AG04450 (cell line): ENCODE measurements at places on chromosomes 16 and 17.

GRCh38 chr16:1407753-1408152 is 6.8 kb downstream of the UNKL start:
- no peak for DNase-seq

- DNase-seq: no peak
Observed at GRCh38 chr16:1816396-1817275, 10.0 kb downstream of the HAGH start.

DNA sequence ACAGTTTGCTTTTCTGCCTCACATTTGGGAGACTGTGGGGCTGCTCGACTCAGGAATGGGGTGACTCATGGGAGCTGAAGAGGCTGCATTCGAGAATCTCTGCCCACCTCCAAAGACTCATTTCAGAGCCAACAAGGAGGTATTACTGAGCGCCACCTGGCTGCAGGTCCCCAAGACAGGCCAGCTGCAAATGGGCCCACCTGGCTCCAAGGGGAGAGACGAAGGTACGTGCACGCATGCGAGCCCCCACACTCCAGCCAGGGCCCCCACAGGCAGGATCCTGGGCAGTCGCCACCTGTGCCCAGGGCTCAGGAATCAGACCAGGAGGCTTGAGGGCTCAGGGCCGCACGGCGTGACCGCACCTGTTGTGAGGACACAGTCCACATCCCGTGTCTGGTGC is 6.0 kb downstream of the HAGHL start:
- DNase-seq: no peak

GRCh38 chr17:66704858-66705520 is 129.9 kb upstream of the CACNG5 start:
- no peak for DNase-seq

GRCh38 chr17:53058031-53058430 is 764.7 kb upstream of the KIF2B start:
- no peak for DNase-seq

DNA sequence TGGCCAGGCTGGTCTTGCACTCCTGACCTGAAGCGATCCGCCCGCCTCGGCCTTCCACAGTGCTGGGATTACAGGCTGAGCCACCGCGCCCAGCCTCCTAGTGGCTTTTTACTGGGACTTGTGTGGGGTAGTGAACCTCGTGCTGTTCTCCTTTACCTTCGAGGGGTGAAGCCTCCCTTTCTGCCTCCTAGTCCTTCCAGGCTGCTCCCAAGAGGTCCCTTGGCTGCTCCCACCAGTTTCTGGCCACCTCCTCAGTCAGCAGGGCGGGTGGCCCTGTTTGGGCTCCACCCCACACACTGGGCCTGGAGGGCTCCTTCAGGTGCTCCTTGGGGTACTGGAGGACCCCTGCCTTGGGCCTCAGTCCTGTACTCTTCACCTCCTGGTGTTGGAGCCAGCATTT is 70.9 kb upstream of the ZNF750 start:
- DNase-seq: no peak

DNA sequence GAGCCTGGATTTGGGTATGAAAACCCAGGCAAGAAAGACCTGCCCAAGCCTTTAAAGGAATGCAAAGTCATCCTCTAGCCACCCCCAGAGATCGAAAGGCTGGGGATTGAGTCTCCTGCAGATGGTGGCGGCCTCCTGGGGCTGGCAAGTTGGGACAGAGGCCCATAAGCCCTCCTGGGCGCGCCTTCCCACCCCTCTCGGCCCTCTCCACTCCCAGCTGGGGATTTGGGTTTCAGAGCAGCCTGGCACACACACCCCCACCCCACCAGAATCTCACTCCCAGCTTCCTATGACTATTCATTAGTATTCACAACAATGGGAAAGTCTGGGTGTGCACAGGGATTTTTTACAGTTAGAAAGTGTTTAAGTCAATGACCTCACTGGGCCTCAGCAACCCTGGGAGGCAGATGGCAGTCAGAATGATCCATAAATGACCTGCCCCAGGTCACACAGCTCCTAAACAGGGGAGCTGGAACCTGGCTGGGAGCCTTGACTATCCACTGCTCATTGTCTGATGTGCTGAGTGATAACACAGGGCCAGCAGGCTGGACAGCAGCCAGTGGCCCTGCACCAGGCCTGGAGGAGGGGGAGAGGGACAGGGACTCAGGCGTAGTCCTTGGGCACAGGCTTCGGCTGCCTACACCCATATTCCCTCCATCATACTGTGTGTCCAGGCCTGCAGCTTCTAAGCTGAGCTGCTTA is 12.1 kb downstream of the NHERF1 start:
- no peak for DNase-seq

DNA sequence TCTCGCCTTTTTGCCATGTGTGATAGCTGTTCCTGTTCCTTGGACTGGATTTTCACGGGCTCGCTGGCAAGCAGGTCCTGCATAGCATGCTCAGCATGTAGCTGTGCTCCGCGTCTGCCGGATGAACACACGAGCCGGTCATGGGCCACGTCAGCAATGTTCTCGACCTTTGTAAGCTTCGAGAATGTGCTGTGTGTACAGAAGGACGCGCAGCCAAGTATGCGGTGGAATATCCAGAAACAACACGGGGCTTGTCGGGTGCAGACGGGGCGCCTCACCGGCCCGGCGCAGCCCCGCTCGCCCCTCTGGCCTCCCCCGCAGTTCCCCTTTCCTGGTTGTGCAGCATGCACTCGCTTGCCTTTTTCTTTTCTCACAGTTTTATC is 42.2 kb downstream of the RPTOR start:
- DNase-seq: peak; percentile 74

GRCh38 chr17:33385713-33386112 is 92.6 kb upstream of the ASIC2 start:
- DNase-seq: no peak

- DNase-seq: no peak
Observed at GRCh38 chr16:4315186-4316107, at the start of gene GLIS2. TSS of gene GLIS2 (plus strand) at chr16:4316067. CDS start at chr16:4332281, 16,214 bp downstream.

- no peak for DNase-seq
Observed at GRCh38 chr17:5892921-5893675, 177.1 kb upstream of the WSCD1 start.

DNA sequence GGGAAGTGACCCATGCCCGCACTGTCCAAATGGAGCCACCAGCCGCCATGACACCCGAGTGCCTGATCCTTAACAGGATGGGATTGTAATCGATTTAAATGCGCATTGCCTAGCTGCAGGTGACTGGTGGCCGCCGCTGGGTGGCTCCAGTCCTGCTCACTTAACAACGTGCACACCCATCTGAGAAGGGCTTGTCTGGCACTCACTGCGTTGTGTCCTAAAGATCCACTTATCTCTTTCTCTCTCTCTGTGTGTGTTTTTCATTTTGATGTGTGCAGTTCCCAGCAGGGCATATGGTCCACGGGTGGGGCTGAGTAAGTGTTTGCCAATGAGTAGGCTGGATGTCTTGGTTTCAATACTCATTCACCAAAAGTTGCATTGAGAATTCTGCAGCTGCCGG is 80.6 kb downstream of the IRF8 start:
- DNase-seq: no peak

GRCh38 chr16:54821731-54822130 is 108.9 kb upstream of the IRX5 start:
- no peak for DNase-seq

DNA sequence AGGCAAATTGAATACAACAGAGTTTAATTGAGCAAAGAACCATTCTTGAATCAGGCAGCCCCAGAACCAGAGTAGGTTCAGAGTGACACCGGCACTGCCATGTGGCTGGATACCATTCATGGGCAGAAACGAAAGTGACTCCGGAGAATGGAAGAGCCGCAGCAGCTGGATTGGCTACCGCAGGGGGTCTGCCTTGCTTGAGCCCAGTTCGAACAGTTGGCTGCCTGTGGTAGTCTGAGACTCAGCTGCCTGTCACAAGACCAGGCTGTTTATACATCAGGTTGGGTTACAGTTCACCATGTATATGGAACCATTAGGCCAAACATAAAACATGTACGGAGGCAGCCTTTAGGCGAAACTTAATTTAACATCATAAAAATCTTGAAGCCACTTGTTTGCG is 205.2 kb upstream of the CHMP6 start:
- DNase-seq: no peak

DNA sequence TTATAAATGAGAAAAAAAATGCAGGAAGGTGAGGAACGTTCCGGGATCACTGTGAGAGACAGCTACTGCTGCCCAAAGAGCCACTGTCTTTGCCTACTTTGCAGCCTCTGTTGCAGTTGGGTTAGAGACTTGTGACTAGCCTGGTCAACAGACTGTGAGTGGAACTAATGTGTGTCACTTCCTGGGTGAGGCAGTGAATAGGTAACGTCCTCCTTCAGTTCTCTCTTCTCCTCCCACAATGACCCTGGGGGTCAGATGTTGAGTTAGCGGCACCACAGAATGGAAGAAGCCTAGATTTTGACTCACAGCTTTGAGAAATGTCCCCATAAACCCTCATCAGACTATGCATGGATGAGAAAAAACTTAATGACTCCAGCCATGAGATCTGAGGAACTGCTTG is 5.2 kb downstream of the C16orf46 start:
- no peak for DNase-seq

DNA sequence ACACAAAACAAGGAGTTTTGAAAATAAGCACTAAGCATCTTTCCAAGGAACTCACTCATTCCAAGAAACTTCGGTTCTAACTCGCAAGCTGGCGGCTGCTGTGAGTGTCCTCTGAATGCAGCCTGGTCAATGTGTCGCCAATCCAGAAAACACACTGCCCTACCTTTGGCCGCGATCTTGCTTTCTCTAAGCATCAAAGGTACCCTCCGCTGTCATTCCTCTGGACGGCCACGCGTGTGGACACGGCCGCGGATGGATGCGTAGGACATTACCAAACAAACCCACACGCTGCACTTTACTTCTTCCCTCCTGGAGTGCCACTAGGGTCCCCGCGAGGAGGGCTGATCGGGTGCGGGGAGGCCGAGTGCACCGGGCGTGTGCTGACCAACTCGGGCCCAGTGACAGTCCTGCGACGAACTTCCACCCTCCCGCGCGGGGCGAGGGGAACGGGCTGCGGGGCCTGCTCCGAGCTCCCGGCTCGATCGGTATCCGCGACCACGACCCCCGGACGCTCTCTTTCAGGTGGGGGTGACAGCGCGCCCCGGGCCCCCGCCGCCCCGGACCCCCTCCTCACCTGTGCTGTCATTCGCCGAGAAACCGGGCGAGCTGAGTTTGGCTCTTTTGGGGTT is 1.1 kb downstream of the CREBBP start:
- no peak for DNase-seq

- DNase-seq: no peak
Observed at GRCh38 chr16:85171759-85172454, 59.6 kb upstream of the CIBAR2 start.

- DNase-seq: no peak
Observed at GRCh38 chr16:9308850-9309249, 217.4 kb downstream of the HAPSTR1 start.
